ENCODE measurements at places on chromosomes 6 and 20.

DNA sequence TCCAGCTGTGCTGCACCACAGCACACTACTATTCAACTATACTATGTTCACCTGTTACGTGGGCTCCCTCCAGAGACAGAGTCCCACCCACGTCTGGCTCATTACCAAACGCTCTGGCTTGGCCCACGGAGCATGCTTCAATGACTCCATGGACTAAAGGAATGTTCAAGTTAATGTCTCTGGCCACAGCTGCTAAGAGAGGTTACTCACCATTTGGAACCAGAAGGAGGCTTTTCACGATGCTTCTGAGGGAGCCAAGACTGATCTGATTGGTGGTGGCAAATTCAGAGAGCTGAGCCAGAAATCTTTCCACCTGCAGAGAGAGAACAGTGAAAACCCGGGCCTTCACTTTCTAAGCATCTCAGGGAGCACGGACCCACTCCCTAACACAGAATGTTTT is 15.6 kb downstream of the COMMD7 start:
- DNase-seq, result no peak

DNA sequence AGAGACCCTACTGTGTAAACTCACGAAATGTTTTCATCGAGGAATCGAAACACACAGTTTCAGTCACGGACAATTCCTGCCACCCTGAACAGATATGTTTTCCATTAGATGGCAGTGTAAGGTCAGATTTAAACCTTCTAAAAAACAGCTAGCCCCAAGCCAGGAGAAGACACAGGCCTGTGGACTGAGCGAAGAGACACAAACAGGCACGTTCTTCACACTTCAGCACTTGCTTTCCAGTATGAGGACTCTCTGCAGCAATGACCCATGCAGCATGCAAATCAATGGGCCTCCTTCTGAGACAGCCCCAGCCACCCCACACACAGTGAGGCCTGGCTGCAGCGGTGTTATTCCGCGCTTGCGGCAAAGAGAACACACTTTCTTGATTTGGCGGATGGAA is 31.9 kb downstream of the HUS1B start:
- no peak for DNase-seq

GRCh38 chr6:79665725-79666551 is 34.8 kb downstream of the SH3BGRL2 start:
- DNase-seq, result no peak

DNA sequence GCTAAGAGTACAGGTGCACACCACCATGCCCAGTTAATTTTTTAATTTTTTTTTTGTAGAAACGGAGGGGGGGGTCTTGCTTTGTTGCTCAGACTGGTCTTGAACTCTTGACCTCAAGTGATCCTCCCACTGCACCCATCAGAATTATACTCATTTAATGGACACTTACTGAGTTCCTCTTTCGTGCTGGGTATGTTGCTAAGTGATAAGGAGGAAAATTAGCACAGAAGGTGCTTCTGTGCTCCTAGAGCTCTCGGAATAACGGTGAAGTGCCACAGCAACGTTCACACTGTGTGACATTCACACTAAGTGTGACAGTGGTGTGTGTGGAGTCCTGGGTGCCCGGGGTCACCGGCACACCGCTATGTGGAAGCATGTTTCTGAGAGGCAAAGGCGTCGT is 32.1 kb upstream of the BMP6 start:
- no peak for DNase-seq

- DNase-seq, result peak; percentile 67
Observed at GRCh38 chr6:134111062-134111677, 58.7 kb upstream of the SLC2A12 start.

- no peak for DNase-seq
Observed at GRCh38 chr6:124223611-124224345, 420.1 kb downstream of the NKAIN2 start.

GRCh38 chr20:37892001-37892400 is 10.9 kb upstream of the VSTM2L start:
- no peak for DNase-seq

- no peak for DNase-seq
Observed at GRCh38 chr6:85004361-85004995, 240.1 kb upstream of the TBX18 start.

DNA sequence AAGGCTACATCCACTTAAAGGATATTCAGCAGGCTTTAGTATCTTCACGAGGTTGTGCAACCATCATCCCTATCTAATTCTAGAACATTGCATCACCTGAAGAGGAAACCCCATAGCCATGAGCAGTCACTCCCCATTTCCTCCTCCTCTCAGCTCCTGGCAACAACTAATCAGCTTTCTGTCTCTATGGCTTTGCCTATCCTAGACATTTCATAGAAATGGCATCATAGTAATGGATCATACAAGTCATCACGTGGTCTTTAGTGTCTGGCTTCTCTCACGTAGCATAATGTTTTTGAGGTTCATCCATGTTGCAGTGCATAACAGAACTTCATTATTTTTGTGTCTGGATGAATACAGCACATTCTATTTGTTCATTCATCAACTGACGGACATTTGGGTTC is 20.5 kb downstream of the SNAI1 start:
- no peak for DNase-seq

GRCh38 chr20:50578778-50579165 is 68.6 kb downstream of the PTPN1 start:
- no peak for DNase-seq

DNA sequence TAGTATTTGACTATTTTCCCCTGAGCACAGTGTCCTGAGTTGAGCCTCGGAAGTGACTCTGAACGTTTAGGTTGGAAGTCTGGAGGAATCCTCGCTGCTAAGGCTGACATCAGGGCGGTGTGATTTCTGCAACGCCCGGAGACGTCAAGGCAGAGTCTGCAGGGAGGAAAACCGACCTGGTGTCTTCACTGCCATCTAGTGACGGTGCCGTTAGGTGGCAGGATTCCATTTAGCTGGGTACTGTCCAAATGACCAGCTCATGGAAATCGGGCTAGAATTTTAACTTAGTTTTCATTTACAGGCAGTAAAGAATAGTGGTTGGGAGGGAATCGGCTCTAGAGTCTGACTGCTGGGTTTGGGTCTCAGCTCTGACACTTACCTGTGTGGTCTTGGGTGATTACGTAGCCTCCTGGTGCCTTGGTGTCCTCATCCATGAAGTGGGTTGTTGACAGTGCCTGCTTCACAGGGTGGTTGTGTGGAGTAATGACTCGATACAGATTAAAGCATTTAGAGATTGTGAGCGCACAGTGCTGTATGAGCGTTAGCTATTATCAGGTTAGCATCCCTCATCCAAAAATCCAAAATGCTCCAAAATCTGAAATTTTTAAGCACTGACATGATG is 35.0 kb downstream of the FOXF2 start:
- DNase-seq, result peak; percentile 2

- no peak for DNase-seq
Observed at GRCh38 chr6:160378882-160379281, 30.7 kb downstream of the SLC22A3 start.

DNA sequence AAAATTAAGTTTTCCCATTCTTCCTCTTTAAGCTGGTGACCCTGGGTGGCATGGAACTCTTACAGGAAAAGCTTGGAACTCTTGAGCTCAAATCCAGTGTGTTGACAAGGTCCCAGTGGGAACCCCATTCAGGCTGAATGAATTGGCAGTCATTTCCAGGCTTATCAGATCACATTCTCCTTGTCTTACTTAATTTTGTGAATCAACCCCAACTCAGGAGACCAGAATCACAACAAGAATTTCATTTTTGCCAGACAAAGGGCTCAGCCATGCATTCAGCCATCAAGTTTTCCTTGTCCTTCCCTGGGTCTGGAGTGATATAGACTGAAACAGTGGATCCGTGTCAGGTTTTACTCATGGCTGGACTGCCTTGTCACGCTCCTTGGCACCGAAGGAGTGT is 92.1 kb upstream of the EEF1E1 start:
- no peak for DNase-seq

DNA sequence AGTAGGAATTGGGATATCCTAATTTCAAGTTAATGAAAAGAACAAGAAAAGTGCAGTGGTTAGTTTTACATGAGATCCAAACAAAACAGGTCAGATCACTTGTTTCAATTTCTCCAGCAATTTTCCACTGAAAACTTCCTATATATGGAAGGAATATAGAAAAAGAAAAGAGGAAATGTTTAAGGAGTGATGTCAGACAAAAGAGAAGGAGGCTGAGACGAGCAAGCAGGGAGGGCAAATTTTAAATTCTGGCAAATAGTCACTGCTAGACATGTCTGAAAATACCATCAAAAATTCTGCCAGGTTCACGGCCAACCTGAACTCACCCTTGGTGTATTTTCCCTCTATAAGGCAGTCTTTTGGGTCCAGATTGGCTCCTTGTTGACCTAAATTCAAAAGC is 9.5 kb upstream of the NUP153 start:
- no peak for DNase-seq

GRCh38 chr20:48381353-48382120 is 446.3 kb downstream of the PREX1 start:
- DNase-seq, result no peak

- no peak for DNase-seq
Observed at GRCh38 chr6:158703111-158703836, 53.4 kb downstream of the SYTL3 start.

- DNase-seq, result no peak
Observed at GRCh38 chr6:91340896-91341395, 754.1 kb upstream of the MAP3K7 start.

- DNase-seq, result no peak
Observed at GRCh38 chr6:107813555-107814194, 10.4 kb downstream of the SCML4 start.

GRCh38 chr6:15266423-15266996 is 20.6 kb downstream of the JARID2 start:
- no peak for DNase-seq

DNA sequence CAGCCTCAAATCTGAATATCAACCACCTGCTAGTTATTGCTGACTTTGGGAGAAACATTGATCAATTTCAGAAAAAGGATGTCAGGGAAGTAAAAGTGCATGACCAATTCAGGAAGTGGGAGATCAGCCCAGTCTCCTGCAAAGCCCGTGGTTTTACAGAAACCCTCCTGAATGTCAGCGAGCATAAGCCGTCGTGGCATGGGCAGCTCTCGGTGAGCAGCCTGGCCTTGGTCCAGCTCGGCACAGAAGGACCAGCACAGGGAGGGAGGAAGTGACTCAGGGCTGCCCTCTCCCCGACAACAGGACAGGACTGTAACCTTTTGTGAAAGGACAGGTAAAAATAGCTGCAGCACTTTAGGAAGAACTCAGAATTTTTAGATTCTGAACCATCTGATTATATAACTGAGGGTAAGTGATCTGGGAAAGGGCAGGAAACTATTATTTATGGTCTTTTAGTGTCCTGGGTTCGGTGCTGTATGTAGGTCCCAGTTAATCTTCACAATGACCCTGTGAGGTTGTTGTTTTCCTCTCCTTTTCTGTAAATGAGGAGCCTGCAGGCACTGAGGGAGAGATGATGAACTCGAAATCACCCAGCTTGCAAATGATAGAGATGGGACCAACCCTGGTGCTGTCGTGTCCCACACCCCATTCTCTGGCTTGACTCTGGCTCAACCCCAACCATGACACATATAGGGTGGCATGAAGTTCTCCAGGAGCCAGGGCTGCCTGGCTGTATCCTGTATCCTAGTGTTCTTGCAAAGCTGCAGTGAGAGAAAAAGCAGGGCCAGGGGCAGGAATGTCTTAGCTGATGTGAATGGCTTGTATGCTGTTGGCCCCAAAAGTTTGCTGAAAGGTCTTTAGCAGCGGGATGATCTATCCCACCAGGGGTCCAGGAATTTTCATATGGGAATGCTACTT is 37.6 kb downstream of the NRN1 start:
- DNase-seq, result no peak

- DNase-seq, result no peak
Observed at GRCh38 chr6:123343836-123344235, 292.9 kb downstream of the TRDN start.

DNA sequence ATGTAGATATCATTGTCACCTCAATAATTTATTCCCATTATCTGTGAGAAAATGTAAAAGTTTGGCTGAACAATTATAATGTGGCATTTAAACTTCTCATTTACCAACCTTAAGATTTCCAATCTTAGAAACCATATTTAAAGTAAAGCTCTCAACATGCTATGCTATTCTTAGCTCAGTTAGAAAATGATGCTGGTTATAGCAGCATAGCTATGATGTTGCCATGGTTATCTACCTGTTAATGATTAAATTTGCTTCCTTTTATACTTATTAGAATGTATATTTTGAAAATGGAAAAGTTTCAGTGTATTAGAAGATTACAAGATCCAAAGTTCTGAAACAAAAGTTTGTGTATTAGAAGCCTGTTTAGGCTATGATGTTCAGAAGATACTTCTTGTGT is 110.1 kb downstream of the GPR63 start:
- no peak for DNase-seq

DNA sequence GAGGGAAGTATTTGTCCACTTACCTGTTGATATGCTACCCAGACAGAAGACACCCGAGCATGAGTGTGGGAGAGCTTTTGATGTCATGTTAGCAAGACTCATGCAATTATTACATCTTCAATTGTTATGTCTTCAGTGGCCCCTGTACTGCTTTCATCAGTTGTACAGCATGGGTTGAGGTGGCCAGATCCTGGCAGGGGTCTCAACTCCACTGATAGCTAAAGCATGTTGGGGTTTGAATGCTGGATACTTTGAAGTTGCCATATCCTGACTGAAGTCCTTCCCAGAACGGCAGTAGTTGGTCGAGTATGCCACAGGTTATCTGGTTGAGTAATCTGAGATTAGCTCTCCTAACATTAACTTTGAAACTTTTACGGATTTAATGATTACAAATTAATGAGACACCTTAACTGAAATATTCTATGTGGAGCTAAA is 46.7 kb downstream of the LRRN4 start:
- no peak for DNase-seq

- DNase-seq, result peak; percentile 37
Observed at GRCh38 chr20:63775096-63775978, 35.8 kb downstream of the SLC2A4RG start.

- DNase-seq, result peak; percentile 12
Observed at GRCh38 chr6:19804205-19805128, 32.7 kb upstream of the ID4 start.

GRCh38 chr6:149563203-149563927 is 2.8 kb upstream of the GINM1 start:
- no peak for DNase-seq

DNA sequence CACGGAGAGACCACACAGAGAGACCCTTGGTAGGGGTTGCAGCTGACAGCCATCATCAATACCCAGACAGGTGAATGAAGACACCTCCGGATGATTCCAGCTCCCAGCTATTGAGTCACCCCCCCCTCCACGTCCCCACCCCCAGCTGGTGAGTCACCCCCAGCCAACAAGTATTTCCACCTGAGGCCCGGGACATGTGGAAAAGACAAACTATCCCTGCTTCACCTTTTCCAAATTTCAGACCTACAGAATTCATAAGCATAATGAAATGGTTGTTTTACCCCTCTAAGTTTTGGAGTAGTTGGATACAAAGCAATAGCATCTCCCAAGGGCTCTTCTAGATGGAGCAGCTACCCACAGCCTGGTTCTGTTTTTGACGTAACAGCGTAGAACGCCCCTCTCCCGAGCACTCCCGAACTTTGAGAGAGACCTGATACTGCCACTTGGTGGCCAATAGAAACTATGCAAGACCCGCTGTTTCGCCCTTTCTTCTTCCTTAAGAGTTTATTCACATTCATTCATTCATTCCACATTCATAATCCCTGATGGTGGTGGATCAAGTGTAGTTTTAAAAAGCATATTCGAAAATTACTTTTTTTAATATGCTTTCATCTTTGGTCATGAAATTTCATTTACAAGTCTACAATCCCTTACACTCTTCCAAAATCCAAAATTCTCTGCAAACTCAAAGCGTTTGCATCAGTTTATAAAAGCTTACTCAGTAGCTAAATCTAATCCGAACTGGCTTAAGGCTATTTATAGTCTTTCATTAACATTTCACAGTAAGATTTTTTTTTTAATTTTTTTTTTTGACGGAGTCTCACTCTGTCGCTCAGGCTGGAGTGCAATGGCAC is 15.1 kb upstream of the PPP1R16B start:
- peak; percentile 61 for DNase-seq
